Stimulated activated CD4-positive, alpha-beta T cell treated with anti-CD3 and anti-CD28 coated beads, Interleukin-2, amount 100 ng/mL, for 48 hours (primary cell): ENCODE measurements at places on chromosomes 4 and X.

GRCh38 chrX:49912086-49912485, 10.3 kb upstream of the CLCN5 start:
- no peak for DNase-seq

DNA sequence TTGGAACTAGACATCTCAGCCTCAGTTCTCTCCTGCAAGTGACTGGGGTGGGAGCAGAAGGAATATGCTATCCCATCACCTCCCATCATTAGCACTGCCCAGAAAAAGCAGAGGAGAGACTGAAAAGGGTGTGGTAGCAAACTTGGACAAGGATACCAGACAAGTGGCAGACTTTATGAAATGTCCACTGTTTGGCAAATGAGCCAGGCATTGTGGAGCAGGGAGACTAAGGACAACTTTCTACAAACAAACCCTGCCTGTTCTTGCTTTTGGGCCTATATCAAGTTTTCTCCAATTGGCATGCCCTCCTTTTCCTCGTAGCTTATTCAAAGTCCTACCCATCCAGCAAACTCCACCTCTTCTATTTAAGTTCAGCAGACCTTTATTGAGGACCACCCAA, 41.6 kb downstream of the ZCCHC12 start:
- DNase-seq = no peak

GRCh38 chr4:2722033-2722432, 34.1 kb downstream of the TNIP2 start:
- DNase-seq = no peak

- no peak for DNase-seq
Observed at GRCh38 chr4:69321153-69321729, 41.0 kb downstream of the UGT2B28 start.

DNA sequence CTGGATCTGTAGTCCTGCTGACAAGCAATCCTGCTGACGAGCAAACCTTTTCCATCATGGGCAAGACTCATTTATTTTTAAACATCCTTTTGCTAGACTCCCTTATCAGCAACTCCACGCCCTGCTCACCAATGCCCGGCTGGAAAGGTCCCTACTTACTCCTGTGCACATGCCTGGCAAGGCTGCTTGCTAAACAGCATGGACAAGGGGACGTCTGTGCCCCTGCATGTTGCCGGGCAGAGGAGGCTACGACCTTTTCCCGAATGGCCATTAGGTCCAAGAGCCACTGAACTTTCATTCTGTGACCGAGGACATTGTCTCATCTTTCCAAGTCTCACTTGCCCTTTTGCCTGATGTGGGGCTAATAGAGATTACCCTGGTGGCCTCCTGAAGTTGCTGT, 98.6 kb downstream of the MGST2 start:
- no peak for DNase-seq

DNA sequence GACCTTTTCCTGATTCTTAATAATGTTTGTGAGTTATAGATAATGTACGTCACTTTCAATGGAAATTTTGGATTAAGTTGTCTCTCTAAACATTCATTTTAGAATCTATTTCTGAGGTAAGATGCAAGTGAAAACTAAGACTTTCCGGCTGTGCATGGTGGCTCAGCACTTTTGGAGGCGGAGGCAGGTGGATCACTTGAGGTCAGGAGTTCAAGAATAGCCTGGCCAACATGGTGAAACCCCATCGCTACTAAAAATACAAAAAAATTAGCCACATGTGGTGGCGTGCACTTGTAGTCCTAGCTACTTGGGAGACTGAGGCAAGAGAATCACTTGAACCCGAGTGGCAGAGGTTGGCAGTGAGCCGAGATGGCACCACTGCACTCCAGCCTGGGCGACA, 524.6 kb upstream of the SLIT2 start:
- DNase-seq = no peak

GRCh38 chr4:182351485-182351884, 108.3 kb downstream of the TENM3 start:
- DNase-seq = no peak

- no peak for DNase-seq
Observed at GRCh38 chr4:152979731-152980330, 43.7 kb downstream of the FHDC1 start.

DNA sequence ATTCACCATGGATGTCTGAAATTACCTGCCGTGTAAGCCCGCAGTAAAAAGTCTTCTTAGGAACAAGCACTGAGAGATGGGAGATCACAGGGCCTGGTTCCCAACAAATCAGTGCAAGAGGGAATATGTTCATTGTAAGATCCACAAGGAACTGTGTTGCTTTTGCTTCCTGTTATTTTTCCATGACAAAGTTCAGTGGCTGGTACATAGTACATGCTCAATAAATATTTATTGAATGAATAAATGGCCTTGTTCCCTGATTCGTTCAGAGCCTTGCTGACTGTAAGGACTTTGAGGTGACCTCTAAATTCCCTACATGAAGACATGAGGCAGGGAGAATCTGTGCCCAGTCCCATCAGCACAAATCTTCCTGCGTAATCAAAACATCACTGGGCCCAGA, 7.4 kb downstream of the TMEM31 start:
- DNase-seq = no peak

DNA sequence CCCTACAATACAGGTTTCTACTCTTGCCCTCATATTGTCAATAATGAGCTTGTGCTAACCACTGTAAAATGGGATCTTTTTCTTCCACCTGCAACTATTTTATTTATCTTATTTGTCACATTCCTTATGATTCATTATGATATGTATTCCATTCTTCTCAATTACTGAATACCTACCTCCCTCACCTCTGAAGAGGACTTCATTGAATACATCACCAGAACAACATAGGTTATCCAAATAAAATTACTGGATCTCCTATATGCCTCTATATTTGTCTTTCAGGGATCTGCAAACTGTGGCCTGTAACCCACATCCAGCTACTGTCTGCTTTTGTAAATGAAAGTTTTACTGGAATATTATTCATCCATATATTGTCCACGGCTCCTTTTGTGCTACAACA, 41.3 kb downstream of the STPG2 start:
- no peak for DNase-seq

DNA sequence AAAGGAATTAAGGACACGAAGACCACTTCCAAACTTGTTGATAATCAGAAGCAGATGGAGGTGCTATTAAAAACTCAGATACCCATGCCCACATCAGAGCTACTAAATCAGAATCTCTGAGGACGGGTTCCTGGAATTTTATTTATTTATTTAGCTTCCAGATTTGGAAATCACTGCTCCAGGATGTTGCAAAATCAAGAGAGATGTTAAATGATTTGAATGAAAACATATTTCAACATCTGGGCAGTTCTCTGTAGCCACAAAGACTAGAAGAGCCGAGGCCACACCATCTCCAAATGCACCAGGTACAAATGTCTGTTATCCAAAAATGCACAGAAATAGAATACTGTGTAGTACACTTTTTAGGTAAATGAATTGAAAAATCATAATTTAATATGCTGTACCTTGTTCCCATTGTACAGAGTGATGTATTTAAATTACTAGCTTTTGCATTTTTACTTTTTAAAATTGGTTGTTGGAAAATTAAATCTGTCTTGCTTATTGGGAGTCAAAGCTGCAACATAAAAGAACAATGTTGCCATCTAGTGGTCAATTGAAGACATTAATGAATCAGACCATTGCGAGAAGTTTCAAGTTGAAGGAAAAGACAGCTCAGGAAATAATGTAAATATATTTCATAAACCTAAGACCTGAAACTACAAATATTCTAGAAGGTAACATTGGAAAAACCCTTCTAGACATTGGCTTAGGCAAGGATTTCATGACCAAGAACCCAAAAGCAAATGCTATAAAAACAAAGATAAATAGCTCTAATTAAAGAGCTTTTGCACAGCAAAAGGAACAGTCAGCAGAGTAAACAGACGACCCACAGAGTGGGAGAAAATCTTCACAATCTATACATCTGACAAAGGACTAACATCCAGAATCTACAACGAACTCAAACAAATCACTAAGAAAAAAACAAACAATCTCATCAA, 151.3 kb upstream of the TTC29 start:
- no peak for DNase-seq

DNA sequence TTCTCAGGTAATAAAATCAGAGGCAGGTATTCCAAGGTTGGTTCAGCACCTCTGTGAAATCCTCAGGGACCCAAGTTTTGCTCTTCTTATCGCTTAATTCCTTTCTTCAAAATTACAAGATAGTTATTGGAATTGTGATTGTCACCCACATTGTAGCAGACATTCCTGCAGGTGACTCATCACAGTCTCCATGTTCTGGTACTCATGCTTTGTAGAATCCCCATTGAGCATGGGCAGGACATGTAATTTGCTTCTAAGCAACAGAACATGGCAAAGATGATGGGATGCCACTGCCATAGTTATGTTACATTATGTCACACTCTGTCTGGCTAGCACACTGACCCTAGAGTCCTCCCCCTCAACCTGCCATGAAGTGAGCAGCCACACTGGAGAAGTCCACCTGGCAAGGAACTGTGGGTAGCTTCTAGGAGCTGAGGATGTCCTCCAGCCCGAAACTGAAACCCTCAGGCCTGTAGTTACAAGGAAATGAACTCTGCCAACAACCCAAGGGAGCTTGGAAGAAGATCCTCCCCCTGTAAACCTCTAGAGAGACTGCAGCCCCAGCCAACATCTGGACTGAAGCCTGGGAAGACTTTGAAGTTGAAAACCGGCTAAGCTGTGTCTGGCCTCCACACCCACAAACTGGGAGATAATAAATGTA, 58.3 kb upstream of the GUCY1A1 start:
- no peak for DNase-seq

GRCh38 chrX:123184866-123185276, 793 bp downstream of the GRIA3 start:
- DNase-seq = no peak

- DNase-seq = no peak
Observed at GRCh38 chrX:50609796-50610195, 139.2 kb upstream of the DGKK start.

DNA sequence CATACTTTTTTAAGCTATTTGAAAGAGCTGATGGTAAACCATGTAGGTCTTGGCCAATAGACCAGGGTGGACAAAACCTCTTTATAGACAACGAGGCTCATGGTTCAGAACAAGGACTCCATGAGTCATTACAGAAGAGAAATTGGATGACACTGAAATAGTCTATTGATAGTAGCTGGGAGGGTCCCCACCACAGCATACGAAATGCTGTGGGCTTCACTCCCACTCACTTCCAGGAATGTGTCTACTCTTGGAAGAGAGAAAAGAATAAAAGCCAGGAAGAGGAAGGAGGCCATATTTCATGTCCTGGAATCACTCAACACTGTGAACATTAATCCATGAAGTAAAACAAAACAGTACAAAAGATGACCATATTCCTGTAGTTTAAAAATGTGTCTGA, 82.3 kb upstream of the MXRA5 start:
- DNase-seq = no peak

GRCh38 chr4:172142281-172142741, 329.1 kb downstream of the GALNTL6 start:
- no peak for DNase-seq

- no peak for DNase-seq
Observed at GRCh38 chr4:3179126-3179706, 69.7 kb upstream of the MSANTD1 start.

DNA sequence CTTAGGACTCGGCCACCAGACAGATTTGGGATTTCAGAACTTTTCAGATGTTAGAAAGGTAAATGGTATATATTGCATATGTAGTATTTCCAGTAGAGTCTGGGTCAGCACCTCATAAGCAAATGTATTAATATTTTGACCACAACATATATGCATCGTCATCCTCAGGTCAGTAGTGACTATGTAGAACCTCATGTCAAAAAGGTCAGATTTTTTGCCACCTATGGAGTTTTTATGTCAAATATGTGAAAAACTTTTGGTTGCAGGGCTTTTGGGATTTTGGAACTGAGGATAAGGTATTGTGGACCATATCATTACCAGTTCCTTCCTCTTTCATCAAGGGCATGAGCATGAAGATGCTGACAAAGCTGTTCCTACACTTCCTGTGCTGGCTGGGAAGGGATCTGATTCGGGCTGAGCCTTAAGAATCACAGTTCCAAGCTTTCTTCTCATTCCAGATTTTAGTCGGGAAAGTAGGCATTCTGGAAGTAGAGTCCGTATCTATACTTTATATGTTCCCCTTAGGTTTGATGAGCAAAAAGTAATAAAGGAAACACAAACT, 183.0 kb upstream of the PGRMC2 start:
- no peak for DNase-seq

DNA sequence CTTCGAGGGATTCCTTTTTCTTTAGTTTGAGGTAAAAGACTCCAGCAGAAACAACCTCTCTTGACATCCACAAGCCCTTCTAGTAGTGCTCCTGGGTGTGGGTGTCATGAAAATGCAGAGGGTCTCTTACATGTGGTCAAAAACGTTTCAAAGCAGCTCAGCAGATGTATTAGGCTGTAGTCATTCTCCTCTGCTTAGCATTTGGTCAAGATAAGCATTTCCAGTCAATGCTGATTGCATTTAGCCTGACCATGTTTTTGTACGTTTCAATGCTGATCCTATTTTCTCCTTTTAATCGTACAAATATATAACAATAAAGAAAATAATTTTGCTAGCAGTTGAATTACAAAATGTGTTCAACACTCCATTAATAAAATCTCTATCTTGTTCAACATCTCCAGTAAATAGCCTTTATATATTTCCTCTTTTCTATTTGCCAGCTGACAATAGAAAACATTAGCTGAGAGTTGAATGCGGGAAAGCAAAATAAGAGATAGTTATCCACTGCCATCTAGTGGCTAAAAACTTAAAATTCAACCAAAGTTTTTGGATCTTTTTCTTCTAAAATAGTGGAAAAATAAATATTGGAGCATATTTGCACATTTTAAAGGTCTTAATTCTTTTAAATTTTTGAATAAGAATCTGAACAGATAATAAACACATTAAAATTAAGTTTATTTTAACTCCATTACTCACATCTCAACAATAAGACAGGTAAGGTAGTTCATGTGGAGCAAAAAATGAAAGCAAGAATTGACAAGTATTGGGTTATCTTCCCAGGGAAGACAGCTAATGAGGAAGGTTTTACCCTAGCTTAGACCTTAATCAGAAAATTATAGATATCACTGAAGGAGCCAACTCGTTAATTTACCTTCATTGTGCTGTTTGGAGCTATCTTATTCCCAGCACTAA, 15.2 kb upstream of the PACRGL start:
- no peak for DNase-seq

DNA sequence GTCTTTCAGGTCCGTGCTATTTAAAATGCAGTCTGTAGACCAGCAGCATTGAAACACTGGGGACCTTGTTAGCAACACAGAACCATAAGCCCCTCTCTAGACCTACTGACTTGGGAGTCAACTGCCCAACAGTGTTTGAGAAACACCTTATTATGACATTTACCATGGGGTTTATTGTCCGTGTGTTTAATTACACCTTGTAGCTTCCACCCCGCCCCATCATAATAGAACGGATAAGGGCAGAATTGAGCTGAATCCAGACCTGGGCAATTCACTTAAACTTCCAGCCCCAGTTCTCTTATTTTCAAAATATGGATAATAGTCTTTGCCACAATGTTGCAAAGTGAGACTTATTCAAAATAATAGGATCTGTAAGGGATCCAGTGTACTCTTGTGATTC, 30.6 kb upstream of the CLNK start:
- no peak for DNase-seq

- no peak for DNase-seq
Observed at GRCh38 chr4:186724058-186724863, 605 bp upstream of the FAT1 start.

GRCh38 chr4:76950052-76950955, 752 bp downstream of the SEPTIN11 start:
- peak; percentile 27 for DNase-seq
